ENCODE measurements at places on chromosomes 6 and 20. TPM values are rescaled to one million over a fixed set of nuclear protein-coding genes. Genes with fewer than 3 reads are reported as not detected.

HDAC2 gene
- 29.9 TPM for total RNA-seq

KCNK16 gene
- not detected for total RNA-seq

ZNF322 gene
- total RNA-seq: 0.92 TPM

MMP24OS gene
- total RNA-seq: 71.8 TPM

C6orf58 gene
- total RNA-seq: not detected

SLC13A3 gene
- 0.28 TPM for total RNA-seq

RIMS1 gene
- total RNA-seq: not detected

CST7 gene
- 3.2 TPM for total RNA-seq

- DNase-seq: peak; percentile 46
Measured at GRCh38 chr20:62571669-62572344, 70.5 kb upstream of the SLCO4A1 start.

DNA sequence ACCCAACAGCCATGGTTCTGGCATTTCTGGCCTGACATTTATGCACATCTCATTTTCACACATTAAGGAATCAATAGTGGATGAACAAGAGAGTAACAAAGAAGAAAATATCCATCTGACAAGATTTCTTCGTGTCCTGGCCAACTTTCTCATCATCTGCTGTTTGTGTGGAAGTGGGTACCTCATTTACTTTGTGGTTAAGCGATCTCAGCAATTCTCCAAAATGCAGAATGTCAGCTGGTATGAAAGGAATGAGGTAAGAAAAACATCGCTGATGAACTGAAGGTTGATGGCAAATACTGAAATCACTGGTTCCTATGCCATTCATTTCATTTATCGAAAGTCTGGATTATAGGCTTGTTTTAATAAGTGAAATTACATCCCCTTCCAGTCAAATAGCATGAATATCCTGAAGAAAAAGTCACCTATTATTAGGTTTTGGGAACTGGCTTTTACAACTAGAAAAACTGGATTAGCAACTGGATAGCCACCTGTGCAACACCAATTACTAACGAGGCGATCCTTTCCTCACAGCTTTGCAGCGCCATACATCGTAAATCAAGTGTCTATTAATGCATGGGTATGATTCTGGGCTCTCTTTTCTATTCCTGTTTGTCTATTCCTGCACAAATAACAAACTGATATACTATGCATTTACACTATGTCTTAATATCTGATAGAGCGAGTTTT is 50.2 kb upstream of the NOP56 start:
- DNase-seq: no peak

DNA sequence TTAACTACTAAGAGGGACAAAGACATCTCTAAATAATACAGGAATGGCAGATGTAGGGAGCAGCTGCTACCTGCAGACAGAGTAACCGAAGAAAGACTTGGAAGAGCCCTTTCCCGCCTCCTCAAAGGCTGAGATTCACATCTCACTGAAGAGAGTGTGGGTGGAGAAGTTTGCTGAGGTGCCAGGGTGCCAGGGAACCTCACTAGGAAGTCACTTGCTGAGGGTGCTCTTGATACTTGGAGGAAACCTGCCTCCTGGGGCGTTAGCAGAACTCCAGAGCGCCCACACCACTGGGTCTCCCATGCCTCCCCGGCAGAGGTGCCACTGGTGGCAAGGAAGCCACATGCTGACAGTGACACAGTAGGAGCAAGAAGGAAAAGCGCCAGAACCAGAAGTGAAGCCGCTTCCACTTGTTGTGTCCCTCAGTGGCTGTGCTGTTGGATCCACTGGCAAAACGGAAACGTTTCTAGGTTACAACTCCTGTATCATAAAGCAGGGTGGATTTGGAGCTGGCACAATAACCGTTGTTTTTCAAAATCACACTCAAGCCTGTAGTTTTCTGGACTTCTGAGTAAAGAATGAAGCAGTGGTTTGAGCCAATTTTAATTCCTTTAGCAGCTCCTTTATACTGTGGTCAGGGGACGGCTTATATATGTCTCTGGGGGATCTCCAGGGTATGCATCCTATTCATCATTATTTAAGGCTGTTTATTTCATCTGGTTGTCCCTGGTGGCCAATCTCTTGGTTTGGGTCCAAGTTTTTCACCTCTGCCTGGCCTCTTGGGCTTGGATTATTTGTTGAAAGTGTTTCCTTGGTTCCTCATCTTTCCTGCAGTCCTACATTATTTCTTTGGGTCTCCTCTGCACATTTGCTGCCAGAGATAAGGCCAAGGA is 64.5 kb downstream of the CDC5L start:
- DNase-seq: no peak

GRCh38 chr6:41182069-41183034 is 18.6 kb downstream of the TREML2 start:
- peak; percentile 75 for DNase-seq

- DNase-seq: no peak
Measured at GRCh38 chr6:169935348-169935718, 183.9 kb downstream of the ERMARD start.

DNA sequence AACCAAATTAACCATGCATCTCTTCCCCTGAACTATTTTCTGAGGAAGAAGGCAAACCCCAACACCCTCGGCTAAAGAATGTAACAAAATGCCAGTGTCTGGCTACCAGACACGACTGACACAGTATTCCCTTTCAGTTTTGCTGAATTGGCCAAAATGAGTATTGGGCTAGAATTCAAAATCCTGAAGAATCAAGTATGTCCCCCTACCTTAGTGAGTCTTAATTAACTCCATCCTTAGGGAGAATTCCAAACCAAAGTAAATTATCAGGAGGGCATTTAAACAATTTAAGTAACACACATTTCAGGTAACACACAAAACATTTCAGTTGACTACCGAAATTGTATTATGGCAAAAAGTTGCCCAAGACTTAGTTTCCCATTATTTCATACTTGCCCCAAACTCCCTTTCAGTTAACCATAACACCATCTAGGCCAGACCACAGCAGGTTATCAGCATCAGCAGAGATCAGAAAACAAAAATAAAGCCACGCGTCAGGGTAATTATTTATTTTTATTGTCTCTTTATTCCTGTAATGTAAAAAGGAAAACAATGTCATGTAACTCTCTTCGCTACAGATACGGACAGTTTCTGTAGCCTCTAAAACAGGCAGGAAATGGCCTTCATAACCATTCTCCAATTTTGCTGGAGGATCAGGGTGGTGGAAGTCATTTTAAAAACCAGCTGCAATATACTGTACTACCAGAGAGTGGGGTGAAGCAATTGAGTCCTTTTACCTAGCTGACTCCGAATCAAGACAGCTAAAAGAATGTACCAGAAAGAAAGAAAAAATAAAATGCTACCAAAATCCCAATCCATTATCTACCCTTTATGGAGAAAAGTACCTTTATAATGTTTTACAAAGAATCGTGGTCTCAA is 1.9 kb downstream of the SNX5 start:
- peak; percentile 68 for DNase-seq

DNA sequence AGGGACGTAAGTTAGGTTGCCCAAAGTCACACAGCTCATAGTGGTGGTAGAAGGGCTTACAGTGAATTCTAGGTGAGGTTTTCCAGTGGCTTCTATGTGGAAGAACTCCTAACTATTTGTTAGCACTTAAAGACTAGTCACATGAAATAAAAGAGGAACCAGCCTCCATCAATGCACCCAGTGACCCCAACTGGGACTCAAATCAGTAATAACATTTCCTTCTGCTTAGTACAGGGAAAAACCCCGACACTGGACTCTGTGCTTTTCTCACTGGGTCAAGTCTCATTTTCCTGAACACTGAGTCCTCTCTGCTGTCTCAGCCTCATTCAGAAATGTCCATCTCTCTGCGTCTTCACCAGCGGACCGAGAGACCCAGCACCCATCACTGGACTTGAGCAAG is 89.2 kb downstream of the SLC22A23 start:
- DNase-seq: no peak

- no peak for DNase-seq
Measured at GRCh38 chr6:75882734-75883133, 133.7 kb downstream of the MYO6 start.

- no peak for DNase-seq
Measured at GRCh38 chr6:81480139-81480538, 272.3 kb downstream of the TENT5A start.

GRCh38 chr6:56259234-56260077 is 12.1 kb upstream of the COL21A1 start:
- DNase-seq: no peak

All from CD4-positive, alpha-beta T cell (primary cell).